ENCODE measurements at places on chromosomes 12 and 14.

DNA sequence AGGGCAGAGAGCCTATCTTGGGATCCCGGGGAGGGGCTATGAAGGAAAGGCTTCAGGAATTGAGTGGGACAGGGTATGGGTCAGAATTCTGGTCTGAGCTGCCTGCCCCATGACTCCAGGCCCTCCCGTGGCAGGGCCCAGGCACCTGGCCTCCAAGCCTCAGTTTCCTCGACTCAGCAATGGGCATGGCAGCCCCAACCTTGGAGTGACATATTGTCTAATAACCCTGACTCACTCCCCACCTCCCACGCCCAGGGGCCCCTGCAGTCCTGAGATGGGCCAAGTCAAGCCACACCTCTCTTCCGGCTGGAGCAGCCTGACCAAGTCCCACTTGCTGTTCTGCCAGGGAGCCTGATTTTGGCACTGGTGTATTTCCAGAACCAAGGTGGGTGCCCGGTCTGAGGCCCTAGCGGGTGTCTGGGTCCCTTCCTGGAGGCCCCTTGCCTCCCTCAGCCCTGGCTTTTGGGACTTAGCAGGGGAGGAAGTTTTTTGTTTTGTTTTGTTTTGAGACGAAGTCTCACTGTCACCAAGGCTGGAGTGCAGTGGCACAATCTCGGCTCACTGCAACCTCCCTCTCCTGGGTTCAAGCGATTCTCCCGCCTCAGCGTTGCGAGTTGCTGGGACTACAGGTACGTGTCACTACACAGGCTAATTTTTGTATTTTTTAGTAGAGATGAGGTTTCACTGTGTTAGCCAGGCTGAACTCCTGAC is 40.3 kb upstream of the RCOR1 start:
- DNase-seq, result no peak

DNA sequence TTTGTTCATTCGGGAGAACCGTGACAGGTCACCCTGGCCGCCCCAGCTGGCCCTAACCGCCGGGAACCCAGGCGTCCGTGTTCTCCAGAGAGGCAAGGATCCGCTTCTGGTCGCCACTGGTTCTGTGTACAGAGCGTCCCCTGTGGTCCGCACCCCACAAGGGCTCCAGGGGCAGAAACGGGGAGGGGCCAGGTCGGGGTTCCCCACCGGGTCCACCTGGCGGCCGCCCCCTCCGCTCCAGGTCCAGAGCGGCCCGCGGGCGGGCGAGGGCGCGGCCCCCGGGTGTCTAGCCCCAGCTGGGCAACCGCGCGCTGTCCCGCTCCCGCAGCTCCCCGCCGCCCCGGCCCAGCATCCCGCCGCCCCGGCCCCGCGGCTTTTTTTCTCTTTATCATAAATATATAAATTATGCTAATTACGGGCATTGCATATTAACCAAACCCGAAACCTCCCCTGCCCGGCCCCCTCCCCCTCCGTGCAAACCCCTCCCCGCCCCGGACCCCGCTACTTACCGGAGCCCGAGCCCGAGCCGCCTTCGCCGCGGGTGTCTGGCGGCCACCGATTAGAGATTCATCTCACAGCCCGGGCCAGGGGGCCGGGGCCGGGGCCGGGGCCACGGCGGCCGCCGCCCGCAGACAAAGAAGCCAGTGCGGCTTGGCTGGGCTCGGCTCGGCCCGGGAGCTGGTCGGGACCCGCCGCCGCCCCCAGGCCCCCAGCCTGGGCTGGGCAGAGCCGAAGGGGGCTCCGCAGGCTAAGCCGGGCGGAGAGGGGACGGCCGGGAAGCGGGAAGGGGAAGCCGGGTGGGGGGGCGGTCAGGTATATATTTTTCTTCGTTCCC is 512 bp downstream of the POU6F1 start:
- peak; percentile 50 for DNase-seq

DNA sequence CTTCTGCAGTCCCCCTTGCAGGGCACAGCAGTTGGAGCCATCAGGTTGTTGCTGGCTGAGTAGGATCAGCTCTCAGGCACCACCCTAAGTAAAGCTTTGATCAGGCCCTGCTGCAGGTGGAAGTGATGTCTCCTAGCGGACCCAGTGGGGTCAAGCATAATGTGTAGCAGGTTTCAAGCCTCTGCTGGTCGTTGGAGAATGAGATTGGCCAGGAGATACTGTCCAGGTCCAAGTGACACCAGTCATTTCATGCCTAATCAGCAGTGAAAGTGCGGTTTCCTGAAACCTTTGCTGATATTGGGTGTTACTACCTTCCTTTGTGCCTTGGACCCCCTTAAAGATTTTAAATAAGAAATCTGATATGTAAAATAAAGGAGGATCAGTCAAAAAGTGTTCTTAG is 72.6 kb downstream of the SUSD6 start:
- no peak for DNase-seq

GRCh38 chr14:101855958-101856357 is 94.4 kb downstream of the PPP2R5C start:
- DNase-seq, result no peak

DNA sequence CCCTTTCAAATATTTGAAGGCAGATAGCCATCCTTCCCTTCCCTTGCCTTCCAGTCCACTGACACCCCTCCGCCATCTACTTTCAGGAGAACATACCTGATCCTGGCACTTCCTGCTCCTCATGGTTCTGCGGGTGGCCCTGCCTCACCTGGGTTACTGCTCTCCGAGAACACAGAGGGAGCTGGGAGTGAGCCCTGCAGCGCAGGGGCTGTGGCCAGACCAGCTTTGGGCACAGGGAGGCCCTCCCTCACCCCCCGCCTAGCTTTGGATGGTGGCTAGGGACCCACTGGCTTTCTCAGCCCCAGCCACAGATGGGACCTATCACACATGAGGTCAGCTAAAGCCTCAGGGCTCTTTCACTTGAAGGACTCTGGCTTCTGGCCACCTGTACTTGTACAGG is 12.4 kb downstream of the IQSEC3 start:
- no peak for DNase-seq

DNA sequence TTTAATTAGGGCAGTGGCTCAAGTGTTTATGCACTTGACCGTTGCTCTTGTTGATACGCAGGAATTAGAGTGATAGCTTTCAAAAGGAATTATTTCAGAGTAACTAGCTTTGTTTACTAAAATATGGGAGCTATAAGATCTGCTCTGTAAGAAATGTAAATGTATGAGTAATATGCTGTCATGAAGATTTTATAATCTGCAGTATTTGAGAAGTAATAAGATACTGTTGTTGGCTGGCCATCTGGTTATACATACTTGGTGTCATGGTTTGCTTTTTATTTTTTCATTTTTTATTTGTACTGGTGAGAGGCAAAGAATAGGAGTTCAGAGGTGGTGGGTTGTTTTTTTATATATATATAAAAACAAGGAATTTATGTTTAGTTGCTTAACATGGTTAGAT is 58.5 kb downstream of the PLXNC1 start:
- DNase-seq, result no peak

- DNase-seq, result no peak
Observed at GRCh38 chr12:109517619-109518018, 40.2 kb downstream of the UBE3B start.

DNA sequence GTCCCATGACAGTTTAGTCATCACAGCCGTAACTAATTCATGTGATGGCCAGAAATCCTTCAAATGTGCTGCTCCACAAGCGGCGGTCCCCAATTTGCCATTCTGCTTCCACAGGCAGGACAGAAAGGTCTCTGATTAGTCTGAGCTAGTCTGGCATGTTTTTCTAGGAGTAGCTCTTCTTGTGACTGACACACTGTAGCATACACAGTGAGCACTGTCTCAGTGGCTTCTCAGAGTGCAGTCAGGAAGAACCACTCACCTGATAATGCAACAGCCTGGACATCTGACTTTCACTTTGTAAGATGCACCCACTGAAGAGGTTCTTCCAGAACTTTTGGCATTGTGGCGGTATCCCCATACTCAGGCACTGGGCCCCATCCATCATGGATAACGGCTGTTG is 1266.2 kb downstream of the TMEM121 start:
- DNase-seq, result no peak

- DNase-seq, result no peak
Observed at GRCh38 chr12:48863291-48863690, 2.4 kb downstream of the RND1 start.

- no peak for DNase-seq
Observed at GRCh38 chr12:108306506-108306905, 32.6 kb downstream of the CMKLR1 start.

DNA sequence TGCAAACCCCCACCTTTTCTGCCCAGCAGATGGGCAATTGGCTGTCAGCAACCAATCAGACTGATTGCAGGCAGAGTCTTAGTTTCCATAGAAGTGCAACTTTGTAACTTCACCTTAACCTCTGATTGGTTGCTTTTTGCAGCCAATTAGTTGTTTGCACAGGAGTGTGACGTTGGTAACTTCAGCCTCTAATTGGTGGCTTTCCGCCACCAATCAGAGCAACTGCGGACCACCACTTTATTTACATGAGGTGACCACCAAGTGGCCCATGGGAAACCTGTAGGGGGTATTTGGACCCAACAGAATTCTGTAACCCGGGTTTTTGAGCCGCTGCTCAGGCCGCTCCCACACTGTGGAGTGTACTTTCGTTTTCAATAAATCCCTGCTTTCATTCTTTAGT is 32.3 kb downstream of the CDKN1B start:
- no peak for DNase-seq

DNA sequence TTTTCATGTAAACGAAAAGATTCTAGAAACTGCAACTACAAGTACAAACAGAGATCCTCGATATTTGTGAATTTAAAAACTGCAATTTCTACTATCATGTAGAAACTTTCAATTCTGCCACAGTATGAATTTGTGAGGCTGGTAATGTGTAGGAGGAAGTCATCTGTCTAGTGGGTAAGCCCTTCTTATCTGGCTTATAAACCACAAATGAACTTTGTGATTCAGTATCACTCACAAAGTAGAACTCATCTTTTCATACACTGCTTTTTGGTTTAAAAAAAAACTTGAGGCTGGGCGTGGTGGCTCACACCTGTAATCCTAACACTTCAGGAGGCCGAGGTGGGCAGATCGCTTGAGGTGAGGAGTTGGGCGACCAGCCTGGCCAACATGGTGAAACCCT is 20.7 kb downstream of the GTF2A1 start:
- DNase-seq, result no peak

DNA sequence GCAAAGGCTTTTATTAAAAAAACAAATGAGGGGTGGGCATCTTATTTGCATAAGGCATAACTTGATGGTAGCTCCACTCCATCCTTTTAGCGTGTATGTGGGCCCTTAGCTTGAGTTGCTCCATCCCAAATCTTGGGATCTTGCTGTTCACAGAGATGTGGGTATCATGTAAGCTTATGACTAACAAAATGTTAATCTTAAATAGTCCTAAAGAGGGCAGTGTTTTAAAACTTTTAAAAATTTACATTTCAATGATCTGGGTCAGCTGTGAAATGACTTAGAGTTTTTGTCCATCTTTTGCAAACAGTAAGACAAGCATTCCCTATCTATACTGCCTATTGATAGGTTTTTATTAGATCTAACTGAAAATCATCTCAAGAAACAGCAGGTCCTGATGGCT is 86.0 kb downstream of the SLCO1A2 start:
- no peak for DNase-seq

- DNase-seq, result no peak
Observed at GRCh38 chr14:61866932-61867920, 105.0 kb downstream of the SNAPC1 start.

DNA sequence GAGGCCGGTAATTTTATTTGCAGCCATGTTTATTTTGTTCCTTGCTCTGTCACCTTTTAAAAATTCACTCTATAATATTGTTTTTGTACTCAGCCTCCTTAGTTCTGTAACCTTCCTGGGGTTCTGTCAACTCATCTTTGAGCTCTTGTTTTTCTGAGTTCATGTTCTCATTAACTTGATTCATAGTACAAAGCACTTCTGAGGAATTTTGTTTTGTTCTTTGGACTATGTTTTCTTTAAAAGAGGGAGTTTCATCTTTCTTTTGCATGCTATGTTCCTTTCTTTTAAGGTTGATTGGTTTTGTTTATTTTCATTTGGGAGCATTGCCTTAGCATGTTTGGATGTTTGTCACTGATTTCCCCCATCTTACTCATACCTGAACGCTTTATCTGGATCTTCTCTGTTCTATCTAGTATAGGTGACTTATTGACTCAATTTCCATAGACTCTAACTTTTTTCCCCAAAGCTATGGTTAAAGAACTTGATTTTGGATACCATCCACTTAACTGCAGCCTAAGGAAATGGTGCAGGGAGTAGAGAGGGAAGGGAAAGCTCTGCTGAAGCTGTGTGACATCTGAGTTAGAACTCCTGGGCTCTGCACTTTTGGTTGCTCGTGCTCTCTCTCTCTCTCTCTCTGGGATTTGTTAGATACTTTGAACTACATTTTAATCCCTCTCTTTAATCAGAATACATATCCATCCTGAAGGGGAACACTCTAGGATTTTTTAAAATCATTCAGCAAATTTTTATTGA is 268.5 kb downstream of the PAWR start:
- no peak for DNase-seq

GRCh38 chr12:101074940-101075680 is 134.9 kb downstream of the SLC5A8 start:
- no peak for DNase-seq

DNA sequence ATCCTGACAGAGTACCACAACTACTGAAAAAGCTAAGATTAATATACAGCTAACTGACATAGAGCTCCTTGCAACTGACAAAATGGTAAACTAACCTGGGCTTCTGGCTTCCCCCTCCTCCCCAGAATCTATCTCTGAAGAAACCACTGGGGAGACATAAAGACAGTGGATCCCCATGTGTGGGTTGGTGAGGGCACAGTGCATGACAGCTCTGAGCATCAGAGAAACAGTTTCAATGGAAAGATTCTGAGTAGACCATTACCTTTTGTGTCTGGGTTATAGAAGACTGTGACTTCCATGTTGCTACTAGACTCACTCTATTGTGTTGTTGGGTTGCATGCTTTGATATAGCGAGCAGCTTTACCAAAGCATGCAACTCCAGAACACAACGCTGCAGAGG is 247.4 kb downstream of the EFCAB11 start:
- no peak for DNase-seq

GRCh38 chr14:72404998-72405397 is 472.8 kb downstream of the RGS6 start:
- DNase-seq, result no peak

Data from dorsolateral prefrontal cortex (tissue), 122 donors.